ENCODE measurements at places on chromosomes 1 and 21. TPM values are rescaled to one million over a fixed set of nuclear protein-coding genes. Genes with fewer than 3 reads are reported as not detected.

The CD1B gene
- total RNA-seq, result not detected

The TSPAN2 gene
- total RNA-seq, result 9.7 TPM

The CFHR5 gene
- not detected for total RNA-seq

The FCER1G gene
- 40.3 TPM for total RNA-seq

The DISP3 gene
- total RNA-seq, result 0.88 TPM

The GCSAML gene
- total RNA-seq, result 0.15 TPM

The SLC2A5 gene
- total RNA-seq, result 2.3 TPM

The MAN1C1 gene
- total RNA-seq, result 6.7 TPM

The KIF26B gene
- 0.33 TPM for total RNA-seq

The S100A7A gene
- total RNA-seq, result not detected

DNA sequence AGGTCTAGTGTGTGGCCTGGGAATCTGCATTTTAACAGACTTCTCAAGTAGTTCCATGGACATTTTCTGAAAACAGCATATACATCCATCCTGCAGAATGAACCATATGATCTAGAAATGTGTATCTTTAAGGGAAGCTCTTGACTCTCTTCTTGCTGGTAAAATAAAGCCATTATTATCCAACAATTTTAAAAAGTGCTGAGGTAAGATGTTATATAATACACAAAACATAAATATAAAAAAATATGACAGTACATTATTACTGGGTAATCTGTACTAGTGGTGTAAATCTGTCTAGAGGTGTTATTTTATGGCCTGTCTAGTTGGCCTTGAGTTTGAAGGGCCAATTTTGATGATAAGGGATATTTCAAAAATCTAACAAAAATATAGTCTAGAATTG is 201.2 kb downstream of the HMCN1 start:
- no peak for DNase-seq

GRCh38 chr1:221335161-221336101 is 406.5 kb downstream of the DUSP10 start:
- DNase-seq, result no peak

DNA sequence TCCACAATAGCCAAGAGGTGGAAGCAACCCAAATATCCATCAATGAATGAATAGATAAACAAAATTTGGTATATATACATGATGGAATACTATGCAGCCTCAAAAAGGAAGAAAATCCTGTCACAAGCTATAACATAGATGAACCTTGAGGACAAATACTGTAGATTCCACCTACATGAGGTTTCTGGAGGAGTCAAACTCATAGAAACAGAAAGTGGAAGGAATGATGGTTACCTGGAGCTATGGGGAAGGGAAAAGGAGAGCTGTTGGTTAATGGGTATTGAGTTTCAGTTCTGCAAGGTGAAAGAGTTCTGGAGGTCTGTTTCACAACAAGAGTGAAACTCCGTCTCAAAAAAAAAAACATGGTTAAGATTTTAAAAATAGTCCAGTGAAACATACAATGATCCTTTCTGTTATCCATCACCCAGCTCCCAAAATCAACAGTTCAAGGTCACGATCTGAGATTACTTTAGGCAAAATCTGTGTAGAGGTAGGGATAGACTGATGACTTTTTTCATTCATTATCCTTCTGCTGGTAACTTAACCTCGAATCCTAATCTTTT is 80.8 kb upstream of the HNRNPU start:
- DNase-seq, result no peak

DNA sequence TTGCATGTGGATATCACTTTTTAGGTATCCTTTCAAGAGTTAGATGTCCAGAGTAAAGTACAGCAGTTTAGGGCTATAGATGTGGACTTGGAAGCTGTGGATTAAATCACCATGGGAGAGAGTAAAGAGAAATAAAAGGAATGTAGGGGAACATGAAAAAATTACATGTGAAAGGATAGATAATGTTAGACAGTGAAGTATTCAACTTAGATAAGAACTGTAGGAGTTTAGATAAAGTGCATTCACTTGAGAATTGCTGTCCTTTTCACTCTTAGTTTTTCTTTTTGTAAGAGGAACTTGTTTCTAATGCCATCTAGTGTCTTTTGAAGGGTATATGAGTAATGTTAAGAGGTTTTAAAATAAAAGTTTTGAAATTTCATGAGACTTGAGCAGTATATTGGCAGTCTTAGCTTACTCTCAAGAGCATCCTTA is 40.1 kb downstream of the MAST2 start:
- no peak for DNase-seq

GRCh38 chr21:46183910-46184624 is at the start of gene SPATC1L:
Gene SPATC1L (minus strand): TSS chr21:46184459. CDS start chr21:46182816, 1,643 bp downstream.
- no peak for DNase-seq

- DNase-seq, result no peak
Observed at GRCh38 chr1:168742994-168743650, 14.1 kb upstream of the DPT start.

GRCh38 chr21:42733037-42733627 is 79.7 kb downstream of the PDE9A start:
- DNase-seq, result no peak

DNA sequence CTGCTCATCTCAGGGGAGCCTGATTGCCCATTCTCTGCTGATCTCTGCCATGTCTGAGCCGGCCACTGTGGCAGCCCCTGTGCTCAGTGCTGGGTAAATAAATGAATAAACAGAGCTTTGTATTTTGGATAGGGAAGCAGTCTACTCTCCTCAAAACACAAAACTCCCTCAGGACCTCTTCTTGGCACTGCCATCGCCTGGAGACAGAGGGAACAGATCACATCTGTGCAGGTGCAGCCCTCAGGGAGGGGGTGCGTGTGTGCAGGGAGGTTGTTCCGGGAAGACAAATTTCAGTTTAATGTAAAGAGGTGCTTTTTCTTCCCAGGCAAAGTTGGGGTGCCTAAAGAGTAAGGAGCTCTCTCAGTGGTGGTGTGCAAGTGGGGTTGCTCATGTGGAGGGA is 7.7 kb upstream of the FAM167B start:
- no peak for DNase-seq

DNA sequence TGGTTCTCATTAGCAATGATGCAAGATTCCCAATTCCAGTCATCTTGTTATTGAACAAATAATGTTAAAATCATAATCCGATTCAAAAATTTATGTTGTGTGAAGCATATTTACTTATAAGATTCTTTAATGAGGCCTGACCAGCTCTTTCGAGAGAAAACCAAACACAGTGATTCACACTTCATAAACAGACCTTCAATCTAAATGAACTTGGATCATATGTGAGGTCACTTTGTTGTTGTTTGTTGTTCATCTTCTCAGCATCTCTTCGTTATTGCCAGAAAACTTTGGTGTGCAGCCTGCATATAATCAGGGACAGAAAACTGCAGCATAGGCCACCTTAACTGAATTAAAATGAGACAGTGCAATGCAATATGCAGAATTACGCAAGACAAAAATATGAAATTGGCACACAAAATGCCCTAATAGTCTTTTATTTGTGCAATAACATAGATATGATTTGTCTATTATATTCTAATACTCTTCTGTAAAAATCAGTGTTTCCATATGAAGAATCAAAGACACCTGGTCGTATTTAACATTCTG is 30.1 kb downstream of the NCAM2 start:
- no peak for DNase-seq

GRCh38 chr1:195768936-195769335 is 839.3 kb downstream of the KCNT2 start:
- DNase-seq, result no peak

GRCh38 chr1:97630948-97631347 is 289.9 kb downstream of the DPYD start:
- no peak for DNase-seq

DNA sequence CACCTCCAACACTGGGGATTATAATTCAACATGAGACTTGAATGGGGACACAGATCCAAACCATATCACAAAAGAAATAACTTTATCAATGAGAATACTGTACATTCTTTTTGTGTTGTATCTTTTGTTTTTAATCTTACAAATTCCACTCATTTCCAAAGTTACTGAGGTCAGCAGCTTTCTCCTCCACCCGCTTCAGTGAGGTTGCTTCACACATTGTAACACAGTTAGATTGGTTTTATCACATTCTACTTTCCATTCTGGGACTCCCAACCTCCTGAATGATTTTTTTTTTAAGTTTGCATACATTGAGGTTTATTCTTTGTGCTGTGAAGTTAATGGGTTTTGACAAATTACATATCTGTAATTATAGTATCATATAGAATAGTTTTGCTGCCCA is 43.8 kb downstream of the DDAH1 start:
- no peak for DNase-seq

- DNase-seq, result no peak
Observed at GRCh38 chr21:43632373-43632905, 26.8 kb downstream of the HSF2BP start.

- DNase-seq, result no peak
Observed at GRCh38 chr1:215156232-215156631, 73.7 kb downstream of the KCNK2 start.

DNA sequence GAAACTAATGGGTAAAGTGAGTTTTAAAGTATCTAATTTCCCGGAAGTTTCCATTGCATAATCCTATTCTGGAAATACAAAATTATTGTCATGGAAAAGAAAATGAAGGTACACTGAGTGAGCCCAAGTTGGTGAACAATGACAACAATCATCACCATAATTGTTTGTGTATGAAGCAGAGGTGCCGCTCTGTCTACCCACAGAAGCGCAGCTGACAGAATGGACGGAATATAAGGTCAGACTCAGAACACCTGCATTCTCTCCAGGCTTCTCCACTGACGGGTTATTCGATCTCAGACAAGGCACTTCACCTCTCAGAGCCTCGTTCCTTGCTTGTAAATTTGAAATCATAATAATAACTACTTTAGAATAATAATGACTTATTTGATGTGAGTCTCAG is 99.1 kb upstream of the NGF start:
- no peak for DNase-seq

GRCh38 chr1:41547781-41548560 is 63.5 kb upstream of the EDN2 start:
- DNase-seq, result no peak

DNA sequence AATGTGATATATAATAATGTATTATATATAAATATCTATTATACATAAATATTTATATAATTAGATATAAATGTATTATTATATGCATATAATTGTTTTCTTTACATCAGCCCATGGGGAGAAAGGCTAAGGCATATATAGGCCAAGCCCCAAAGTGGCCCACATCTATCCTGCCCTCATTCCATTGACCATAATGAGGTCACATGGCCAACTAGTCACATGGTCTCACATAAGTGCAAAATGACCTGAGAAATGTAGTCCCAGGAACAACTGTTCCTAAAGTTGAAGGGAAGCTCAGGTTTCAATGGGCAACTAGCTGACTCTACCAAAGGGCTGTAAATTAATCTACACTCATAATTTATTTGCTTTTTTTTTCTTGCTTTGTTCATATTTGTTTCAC is 14.5 kb upstream of the CCDC185 start:
- no peak for DNase-seq

GRCh38 chr1:8723010-8723409 is 94.4 kb downstream of the RERE start:
- no peak for DNase-seq

DNA sequence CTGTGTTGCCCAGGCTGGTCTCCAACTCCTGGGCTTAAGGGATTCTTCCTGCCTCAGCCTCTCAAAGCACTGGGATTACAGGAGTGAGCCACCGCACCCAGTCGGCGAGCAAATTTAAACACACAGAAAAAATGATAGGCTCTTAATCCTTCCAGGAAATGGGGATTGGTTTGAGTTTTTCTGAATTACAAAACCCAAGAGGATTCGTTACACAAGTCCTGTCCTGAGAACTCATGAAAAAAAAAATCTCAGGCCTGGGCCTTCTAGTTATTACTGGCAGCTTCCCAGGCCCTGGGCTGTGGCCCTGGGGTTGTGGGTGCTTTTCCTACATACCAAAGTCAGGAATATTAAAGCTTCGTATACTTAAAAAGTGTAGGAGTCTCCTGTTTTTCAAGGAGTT is 6.3 kb upstream of the IFNGR2 start:
- DNase-seq, result no peak

DNA sequence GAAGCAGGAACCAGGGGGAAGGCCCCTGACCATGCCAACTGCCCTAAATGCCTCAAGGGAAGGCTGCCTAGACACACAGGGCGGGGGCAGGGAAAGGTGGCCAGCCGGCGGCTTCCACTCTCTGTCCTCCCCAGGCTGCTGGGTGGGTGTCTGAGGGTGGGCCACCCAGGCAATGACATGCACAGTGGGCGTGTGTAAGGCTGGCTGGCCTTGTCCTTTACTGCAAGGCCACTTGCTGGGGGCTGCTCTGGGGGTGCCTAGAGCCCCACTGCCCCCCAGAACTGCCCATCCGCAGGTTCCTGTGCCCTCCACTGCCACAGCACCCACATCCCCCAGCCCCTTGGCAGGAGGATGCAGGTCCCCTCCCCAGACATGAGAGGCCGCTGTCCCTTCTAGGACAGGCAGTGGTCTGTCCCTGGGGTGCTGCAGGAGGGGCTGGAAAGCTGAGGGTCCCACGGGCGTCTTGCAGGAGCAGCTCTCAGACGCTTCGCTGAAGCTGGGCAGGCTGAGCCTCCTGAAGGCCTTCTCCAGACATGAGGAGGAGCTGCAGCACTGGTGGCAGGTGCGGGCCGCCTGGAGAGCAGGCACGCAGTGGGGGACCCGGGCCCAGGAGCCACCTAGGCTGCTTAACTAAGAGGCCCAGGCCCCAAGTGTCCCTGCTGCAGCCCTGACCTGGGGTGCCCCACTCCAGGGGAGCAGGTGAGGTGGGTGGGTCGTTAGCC is 10.1 kb downstream of the CCDC27 start:
- no peak for DNase-seq

GRCh38 chr21:44466996-44467858 is 11.9 kb downstream of the LRRC3 start:
- no peak for DNase-seq

DNA sequence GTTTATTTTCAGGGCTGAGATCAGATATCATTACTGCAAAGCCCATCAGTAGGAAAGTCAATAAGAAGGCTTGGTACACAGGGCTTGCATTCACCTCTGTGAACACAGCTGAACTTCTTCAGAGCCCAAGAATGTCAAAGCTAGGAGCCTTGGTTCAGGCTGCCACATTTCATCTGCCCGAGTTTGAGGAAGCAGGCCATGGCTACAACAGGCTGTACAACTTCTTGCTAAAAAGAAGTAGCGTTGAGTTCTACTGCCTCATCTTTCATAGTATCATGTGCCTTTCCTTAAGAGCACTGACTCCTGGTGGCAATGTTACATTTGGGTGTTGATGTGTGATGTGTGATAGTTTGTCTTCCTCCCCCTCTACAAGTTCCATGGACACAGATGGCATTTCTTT is 10.1 kb downstream of the C1orf162 start:
- DNase-seq, result no peak

GRCh38 chr1:43511394-43511793 is 19.3 kb upstream of the PTPRF start:
- DNase-seq, result no peak

DNA sequence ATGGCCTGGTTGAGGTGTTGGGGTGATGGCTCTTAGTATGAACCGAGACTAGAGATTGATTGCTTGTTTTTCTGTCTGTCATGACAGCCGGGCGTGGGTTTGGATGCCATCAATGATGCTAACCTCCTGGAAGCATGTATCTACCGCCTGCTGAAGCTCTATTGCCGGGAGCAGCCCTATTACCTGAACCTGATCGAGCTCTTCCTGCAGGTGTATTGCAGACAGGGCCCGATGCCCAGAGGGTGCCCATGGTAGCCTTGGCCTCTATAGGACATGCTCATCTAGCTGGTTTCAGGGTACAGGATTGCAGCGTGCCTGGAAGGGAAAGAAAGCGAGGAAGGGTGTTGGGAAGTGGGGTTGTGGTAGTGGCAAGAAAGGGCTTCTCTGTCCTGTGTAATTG is 2.6 kb upstream of the RUSC1 start:
- no peak for DNase-seq
